LNCaP clone FGC (cell line): ENCODE measurements at places on chromosomes 2 and 18.

DNA sequence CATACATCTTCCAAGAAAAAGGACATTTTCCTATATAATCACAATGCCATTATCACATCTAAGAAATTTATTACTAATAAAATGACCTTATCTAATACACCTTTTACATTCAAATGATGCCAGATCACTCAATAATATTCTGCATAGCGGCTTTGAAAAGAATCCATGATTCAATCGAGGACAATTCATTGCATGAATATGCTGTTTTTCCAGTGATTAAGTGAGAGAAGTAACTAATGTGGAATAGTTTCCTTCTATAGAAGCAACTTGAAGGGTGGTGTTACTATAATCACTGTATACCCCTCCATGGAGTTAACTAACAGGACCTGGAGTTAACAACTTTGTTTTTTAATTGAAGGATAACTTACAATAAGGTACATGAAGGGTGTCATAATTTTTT is 9.1 kb downstream of the PLEK start:
- DNase-seq: no peak

DNA sequence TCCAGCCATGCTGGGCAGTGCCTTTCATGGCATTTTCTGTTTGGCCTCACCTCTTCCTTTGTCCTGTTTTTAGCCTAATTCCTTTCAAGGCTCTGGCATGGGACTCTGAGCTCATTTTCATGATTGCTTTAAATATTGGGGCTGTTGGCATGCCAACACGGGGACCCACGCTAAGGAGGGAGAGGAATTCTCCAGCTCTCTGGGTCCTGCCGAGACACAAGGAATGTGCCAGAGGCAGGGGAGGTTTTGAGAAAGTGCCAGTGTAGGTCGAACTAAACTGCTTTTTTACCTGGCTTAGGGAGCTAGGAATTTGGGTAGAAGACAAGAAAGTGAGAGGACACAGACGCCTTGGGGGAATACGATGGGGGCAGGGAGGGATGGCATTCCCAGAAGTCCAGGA is 42.3 kb downstream of the RPL37A start:
- DNase-seq: no peak

GRCh38 chr2:212142631-212143030 is 396.0 kb downstream of the ERBB4 start:
- DNase-seq: no peak

- DNase-seq: no peak
Measured at GRCh38 chr18:57900906-57901435, 97.9 kb upstream of the ATP8B1 start.

DNA sequence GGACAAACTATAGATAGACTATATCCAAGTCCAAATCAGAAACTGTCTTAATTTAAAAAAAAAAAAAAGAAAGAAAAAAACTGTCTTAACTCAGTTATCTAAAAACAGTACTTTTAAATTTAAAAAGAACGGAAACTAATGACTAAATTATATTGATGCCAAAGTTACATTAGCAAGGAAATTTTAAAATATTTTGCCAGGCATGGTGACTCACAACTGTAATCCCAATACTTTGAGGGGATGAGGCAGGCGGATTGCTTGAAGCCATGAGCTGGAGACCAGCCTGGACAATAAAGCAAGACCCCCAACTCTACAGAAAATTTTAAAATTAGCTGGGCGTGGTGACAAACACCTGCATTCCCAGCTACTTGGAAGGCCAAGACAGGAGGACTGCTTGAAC is 30.9 kb downstream of the MEMO1 start:
- DNase-seq: no peak

DNA sequence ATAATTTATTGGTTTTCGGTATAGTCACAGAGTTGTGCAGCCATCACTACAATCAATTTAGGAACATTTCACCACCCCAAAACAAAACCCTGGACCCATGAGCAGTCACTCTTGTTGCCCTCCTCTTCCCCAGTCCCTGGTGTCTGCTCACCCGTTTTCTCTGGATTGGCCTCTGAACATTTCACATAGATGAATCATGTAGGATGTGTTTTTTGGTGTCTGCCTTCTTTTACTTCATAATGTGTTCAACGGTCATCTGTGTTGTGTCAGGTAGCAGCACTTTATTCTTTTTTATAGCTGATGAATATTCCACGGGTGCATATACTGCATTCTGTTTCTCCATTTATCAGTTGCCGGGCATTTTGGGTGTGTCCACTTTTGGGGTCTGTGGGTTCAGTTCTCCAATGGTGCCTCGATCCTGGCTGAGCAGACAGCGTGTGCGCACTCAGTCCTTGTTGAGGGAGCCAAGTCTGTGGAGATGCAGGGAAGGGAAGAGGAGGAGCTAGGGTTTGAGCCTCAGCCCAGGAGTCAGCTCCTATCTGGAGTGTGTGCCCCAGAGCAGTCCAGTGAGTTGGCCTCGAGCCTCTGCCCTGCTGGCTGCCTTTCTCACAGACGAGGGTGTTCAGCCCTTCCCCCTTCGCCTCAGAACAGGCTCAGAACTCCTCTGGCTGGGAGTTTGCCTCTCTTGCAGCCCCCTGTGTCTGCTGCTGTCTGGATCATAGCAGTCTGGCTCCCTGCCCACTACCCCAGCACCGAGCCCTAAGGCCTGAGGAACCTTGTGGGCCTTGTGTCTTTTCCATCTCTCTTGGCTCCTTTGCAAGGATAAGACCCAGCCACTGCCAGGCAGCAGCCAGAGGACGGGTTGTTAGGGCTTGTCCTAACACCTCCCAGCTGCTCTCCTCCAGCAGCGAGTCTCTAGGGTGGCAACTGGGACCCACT is 18.0 kb downstream of the C2orf74 start:
- DNase-seq: no peak

DNA sequence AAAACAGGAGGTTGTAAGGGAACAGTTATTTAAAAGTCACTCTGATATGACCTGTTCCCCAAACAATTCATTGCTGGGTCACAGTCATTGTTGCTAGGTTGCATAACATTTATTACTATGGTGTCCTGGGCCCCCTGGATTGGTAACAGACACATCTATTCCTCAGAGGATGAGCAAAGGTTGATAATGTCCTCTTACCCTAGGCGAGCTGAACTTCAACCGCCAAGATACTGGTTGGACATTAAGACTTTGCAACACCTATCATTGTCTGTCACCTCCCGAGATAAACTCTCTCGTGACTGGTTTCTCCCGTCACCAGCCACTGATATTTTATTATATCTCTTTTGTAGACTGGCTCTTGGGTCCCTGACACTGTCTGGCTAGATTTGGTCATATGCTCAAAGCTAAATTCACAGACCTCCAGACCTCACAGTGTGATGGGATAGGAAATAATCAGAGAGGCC is 361.3 kb downstream of the ZNF521 start:
- no peak for DNase-seq

DNA sequence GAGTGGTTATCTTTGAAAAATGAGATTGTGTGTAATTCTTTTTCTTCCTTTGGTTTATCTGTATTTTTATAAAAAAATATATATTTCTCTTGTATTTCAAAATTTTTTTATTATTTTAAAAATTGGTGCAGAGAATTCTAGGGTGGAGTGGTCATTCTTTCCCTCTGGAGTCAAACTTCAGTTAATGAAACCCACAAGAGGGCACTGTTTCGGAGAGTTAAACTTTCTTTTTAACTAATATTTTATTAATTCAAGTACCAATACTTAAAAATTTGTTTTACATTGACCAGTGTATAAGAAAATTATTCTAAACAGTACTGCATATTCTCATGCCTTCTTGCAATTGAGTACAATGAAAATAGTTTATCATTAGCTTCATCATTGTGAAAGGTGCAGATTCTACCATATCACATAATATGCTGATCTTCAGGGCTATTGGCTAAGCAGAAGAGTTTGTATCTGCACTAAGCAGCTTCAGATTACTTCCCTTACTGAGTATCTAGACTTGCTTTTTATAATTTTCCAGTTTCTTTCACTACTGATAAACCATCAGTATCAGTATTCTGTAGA is 50.1 kb downstream of the HS1BP3 start:
- DNase-seq: no peak

DNA sequence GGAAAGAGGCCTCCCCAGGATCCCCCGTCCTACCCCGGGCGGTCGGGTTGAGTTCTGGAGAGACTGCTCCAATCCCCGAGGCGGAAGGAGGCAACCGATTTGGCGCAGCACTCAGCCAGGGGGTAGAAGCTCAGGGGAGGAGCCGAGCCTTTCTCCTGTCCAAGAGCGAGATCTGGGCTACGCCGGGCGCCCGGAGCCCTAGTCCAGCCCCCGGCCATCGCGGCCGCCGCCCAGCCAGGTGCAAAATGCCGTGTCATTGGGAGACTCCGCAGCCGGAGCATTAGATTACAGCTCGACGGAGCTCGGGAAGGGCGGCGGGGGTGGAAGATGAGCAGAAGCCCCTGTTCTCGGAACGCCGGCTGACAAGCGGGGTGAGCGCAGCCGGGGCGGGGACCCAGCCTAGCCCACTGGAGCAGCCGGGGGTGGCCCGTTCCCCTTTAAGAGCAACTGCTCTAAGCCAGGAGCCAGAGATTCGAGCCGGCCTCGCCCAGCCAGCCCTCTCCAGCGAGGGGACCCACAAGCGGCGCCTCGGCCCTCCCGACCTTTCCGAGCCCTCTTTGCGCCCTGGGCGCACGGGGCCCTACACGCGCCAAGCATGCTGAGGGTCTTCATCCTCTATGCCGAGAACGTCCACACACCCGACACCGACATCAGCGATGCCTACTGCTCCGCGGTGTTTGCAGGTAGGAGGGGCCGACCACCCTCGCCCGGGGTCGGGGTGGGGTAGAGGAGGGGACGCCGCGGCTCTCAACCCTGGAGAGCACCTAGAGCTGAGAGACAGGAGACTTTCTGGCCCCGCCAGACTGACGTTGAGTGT is at the start of gene DYSF:
TSS of gene DYSF (plus strand) at position 158 of the 817 bp plus-strand sequence.
- no peak for DNase-seq

DNA sequence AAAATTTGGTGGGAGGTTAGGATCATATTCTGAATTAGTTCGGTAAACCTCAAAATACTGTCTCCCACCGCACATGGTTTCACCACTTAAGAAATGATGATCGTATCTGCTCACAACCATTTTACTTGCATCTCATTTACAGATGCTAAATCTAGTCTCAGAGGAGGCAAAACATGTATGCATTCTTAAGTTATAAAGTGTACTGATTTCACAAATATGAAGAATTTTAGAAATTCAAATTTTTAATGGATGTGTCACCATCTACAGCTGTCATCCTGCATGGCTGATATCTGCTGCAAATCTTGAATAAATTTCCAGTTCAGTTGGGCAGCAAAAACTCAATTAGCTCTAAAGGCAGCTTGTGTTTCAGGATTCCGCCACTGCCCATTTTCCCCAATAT is 243.3 kb upstream of the KCNJ3 start:
- no peak for DNase-seq

GRCh38 chr2:242012956-242013764 is 143.6 kb downstream of the RTP5 start:
- DNase-seq: no peak

DNA sequence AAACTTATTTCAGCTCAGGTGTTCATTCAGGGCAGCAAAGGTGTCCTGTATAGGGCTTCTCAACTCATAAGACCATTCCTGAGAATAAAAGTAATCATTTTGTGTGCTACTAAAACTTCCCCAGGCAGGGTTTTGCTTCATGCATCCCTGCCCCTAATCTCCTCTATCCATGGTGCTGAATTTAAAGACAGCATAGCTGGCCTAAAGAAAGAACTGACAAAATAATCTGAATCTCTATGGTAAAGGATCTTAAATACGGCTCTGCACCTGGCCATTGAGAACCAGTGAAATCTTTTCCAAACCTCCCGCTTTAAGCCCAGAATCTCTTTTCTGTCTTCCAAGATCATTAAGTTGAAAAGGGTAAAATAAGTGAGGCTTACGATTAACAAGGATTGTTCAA is 292.1 kb upstream of the KLHL29 start:
- no peak for DNase-seq
